Testis (tissue), 5 donors: ENCODE measurements at places on chromosomes 2 and 18.
A peak's percentile ranks its signal among the peaks of the same experiment; 100 is the strongest.

- no peak overlapping the region for H3K27ac ChIP-seq
- no peaks in the 10 kb centered on the region for H3K27me3 ChIP-seq
- no peak overlapping the region for H3K4me3 ChIP-seq
- peak; percentile 68 for DNase-seq
- H3K4me1 ChIP-seq, result peaks cover 15% of the 10 kb centered on the region
Measured at GRCh38 chr18:9683418-9684396, 24.4 kb upstream of the RAB31 start.

DNA sequence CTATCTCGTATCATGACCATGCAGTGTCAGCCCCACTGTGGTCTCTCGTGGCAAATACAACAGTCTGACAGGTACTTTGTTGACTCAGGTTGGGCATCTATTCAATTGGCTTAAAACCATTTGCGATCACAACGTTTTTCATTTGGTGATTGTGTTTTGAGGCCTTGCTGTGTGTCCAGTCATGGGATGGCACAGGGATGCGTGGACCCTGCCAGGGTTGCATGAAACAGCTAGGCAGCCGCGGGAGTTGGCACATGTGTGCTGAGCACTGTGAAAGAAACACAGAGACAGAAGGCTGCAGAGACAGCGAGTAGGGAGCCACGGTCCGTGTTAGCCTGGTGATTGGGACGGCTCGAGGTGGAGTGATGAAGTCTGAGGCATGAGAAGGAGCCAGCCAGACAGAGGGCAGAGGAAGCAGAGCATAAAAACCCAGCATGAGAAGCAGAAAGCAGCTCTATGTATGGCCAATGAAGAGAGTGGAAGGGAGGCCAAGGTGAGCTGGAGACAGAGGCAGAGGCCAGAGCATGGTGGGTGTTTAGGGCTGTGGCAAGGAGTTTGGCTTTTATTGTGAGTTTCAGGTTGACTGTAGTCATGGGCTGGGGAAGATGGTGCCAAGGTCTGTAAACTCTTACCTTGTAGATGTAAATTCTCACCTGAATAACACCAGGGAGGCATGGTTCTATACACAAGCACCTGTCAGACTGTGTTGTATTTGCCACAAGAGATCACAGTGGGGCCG lies 31.8 kb upstream of the IL1R1 start:
- no peaks in the 10 kb centered on the region for H3K4me1 ChIP-seq
- DNase-seq, result no peak
- H3K4me3 ChIP-seq, result no peak overlapping the region
- no peaks in the 10 kb centered on the region for H3K27me3 ChIP-seq
- no peak overlapping the region for H3K27ac ChIP-seq

DNA sequence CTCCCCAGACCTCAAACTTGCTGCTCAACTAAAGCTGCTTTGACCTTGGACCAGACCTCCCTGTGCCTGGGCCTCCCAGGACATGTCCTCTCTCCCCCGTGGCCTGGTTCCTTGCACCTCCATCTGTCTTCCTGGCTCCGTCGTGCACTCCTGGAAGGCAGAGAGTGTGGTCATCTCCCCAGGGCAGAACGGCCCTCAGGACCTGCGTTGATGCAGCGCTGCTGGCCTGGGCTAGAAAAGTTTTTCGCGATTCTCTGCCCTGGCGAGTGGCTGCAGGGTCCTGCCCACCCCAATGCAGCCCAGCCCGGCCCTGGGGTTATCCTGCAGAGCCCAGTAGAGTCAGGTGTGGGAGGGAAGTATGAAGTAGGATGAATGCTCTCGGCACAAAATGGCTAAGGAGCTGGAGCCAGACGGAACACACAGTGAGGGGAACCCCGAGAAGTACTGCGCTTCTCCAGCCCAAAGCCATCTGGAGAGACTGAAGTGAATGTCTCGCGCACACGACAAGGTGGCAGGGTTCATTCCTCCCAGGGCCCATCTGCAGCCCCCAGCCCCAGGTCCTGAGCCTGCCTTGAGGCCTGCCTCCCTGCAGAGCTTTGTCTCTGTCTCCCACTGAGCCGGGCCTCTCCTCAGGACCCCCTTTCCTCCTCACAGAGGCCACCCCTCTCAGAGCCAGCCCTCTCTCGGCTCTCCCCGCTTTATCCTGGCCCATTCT lies 41.7 kb downstream of the ATOH8 start:
- no peaks in the 10 kb centered on the region for H3K27me3 ChIP-seq
- H3K27ac ChIP-seq, result no peak overlapping the region

DNA sequence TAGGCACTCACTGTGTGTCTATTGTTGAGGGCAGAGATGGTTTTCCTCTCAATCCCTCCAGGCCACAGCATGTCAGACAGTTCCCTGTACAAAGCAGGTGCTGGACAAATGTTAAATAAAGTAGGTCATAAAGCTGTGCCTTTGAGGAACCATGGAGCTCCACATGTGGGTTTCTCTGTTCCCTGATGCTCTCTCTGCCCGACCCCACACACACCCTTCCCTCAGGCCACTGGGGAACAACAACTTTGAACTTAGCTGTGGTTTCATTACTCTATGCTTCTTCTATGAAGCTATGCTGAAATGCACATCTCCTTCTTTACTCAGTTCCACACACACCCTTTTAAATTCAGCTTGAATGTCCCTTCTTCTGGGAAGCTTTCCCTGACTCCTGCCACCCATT lies 415.3 kb downstream of the HRH4 start:
- H3K4me3 ChIP-seq, result no peak overlapping the region
- H3K27ac ChIP-seq, result no peak overlapping the region
- H3K36me3 ChIP-seq, result no peaks in the 10 kb centered on the region
- H3K4me1 ChIP-seq, result peaks cover 10% of the 10 kb centered on the region
- no peak for DNase-seq
- H3K27me3 ChIP-seq, result no peaks in the 10 kb centered on the region

DNA sequence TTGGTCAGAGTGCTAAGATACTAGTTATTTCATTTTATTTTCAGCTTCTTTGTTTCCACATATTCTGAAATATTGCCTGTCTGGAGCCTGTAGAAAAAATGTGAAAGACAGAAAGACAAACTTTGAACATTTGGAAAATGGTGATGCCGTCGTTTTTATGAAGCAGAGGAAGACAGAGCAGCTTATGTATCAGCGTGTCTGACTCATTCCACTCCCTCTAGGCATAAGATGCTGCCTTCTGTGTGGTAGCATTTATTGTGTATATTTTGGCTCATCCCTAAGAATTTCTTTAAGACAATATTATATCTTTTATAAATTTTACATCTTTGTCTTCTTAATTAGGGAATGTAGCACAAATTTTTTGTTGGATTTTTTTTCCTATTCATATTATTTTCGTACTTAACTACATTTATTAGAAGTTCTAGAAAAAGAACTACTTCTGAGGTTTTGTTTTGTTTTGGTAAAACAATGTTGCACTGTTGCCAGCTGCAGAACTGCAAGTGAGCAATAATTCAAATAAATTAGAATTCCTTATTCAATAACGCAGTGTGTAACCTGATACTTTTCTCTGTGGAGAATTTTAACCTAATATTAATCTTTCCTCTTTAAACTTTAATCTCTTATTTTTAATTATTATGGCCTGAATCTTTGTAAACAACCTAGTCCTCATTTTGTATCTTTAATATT lies 300.4 kb downstream of the ZNF407 start:
- H3K27me3 ChIP-seq, result no peaks in the 10 kb centered on the region
- no peak overlapping the region for H3K27ac ChIP-seq
- H3K36me3 ChIP-seq, result no peaks in the 10 kb centered on the region
- DNase-seq, result no peak
- H3K4me3 ChIP-seq, result no peak overlapping the region
- peaks cover 9% of the 10 kb centered on the region for H3K4me1 ChIP-seq

GRCh38 chr18:57542126-57542525 lies 44.4 kb downstream of the FECH start:
- H3K27ac ChIP-seq, result no peak overlapping the region
- no peaks in the 10 kb centered on the region for H3K27me3 ChIP-seq
- H3K4me1 ChIP-seq, result no peaks in the 10 kb centered on the region
- H3K36me3 ChIP-seq, result no peaks in the 10 kb centered on the region
- no peak for DNase-seq

DNA sequence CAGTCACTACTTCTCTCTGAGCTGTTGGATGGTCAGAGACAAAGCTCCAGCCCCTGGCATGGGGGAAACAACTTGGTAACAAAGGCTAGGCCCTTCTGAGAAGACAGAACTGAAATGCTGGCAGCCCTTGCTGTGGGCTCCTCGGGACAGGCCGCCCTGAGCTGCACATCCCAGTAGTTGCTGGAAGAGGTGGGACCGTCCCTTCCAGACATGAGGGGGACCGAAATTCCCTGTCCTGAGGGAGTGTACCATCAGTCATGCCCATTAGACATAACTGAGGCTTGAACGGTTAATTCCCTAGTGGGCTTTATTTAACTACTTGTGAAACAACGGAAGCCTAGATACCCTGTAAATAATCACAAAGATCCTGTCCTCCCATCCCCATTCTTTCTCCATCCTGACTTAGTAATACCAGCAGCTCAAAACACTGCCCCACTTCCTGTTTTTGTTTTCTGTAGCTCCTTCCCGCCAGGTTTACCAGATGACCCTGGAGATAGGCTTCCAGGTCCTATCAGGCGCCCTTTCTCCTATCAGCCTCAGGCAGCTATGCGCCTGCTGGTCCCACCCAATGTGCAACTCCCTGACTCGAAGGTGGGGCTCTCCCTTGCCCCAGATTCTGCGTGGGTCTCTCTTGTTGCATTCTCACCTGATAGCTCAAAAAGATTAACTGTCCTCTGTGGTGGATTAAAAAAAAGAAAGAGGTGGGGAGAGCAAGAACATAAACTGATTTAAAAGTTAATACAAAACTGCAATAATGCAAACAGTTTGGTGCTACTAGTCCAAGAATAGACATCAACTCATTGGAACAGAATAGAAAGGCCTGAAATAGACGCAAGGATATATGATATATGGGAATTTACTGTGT lies 37.0 kb upstream of the NT5DC4 start:
- no peak overlapping the region for H3K27ac ChIP-seq
- no peak for DNase-seq
- H3K4me3 ChIP-seq, result no peak overlapping the region
- no peaks in the 10 kb centered on the region for H3K36me3 ChIP-seq
- H3K4me1 ChIP-seq, result no peaks in the 10 kb centered on the region

DNA sequence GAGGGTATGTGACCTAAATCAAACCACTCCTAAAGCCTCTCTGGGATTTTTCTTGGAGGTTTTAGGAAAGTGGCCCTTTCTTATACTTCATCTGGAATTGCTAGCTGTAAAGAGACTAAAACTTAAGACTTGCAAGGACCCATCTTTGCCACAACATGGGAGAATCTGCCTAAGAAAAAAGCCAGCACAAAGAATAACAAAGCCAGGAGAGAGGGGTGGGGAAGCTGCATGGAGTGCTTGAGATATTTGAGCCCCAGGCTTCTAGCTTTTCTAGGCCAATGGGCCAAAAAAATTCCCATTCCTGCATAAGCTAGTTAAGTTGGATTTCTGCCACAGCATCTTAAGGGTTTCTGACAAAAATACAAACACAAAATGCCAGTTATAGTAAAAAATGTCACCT lies 38.5 kb upstream of the LYPD6 start:
- no peak overlapping the region for H3K27ac ChIP-seq
- DNase-seq, result no peak
- no peaks in the 10 kb centered on the region for H3K27me3 ChIP-seq
- H3K4me3 ChIP-seq, result no peak overlapping the region
- H3K36me3 ChIP-seq, result no peaks in the 10 kb centered on the region

DNA sequence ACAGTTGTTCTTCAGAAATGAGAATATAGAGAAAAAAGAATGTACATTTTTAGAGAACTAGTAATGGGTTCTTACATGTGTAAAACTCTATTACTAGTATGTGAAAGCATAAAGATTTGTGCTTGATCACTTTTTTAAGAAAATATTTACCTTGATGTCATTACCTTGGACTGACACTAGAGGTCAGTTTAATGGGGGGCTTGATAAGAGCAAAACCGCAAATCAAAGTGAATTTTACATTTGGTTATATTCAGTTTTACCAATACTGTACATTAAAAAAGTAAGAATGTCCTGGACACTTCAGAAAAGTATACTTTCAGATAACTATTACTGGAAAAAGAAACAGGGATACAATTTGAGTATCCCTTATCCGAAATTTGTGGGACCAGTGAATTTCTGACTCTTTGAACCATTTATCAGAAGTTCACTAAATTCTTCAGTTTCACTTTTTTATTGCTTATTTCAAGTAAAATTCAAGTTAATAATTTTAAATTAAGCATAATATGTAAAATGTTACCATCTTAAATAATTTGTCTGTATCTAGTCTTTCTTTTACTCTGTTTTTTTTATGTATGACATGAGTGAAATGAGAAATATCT lies 1149.5 kb downstream of the DSC3 start:
- no peaks in the 10 kb centered on the region for H3K27me3 ChIP-seq
- no peak overlapping the region for H3K4me3 ChIP-seq
- DNase-seq, result no peak
- no peak overlapping the region for H3K27ac ChIP-seq
- H3K36me3 ChIP-seq, result no peaks in the 10 kb centered on the region

DNA sequence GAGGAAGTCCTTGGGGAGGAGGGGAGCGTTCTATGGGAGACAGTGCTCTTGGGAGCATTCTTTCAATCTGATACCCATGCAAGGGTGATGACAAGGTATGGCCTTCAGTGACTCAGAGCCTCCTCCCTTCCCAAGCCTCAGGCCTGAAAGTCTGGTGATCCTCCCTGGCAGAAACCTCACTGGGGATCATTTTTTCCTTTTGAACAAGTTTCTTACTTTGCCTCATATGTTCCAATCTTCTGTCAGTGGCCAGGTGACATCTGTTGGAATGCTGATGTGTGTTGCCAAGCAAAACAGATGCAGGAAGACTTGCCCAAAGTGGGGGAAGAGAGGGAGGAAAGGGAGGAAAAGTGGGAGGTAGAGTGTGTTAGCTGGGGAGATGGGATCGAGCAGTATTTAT lies 224.8 kb downstream of the NEDD4L start:
- no peak overlapping the region for H3K27ac ChIP-seq
- H3K4me3 ChIP-seq, result no peak overlapping the region
- no peaks in the 10 kb centered on the region for H3K4me1 ChIP-seq
- no peaks in the 10 kb centered on the region for H3K36me3 ChIP-seq
- DNase-seq, result no peak
